ENCODE measurements at places on chromosomes 16 and 17.

DNA sequence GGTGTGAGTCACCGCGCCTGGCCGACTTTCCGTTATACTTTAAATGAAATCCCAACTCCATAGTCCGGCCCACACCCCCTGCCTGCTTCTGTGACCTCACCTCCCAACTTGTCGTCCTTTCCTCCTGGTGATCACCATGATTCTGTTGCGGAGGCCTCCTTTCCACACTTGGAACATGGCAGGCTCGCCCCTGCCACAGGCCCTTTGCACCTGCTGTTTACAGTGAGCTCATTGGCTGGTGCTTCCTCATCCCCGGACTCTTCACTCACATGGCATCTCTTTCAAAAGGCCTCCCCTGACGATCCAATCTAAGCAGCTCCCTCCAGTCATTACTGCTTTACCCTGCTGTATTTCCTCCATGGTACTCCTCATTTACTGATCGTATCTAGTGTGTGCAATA, 64.6 kb downstream of the RAP1GAP2 start:
- no peak for DNase-seq

DNA sequence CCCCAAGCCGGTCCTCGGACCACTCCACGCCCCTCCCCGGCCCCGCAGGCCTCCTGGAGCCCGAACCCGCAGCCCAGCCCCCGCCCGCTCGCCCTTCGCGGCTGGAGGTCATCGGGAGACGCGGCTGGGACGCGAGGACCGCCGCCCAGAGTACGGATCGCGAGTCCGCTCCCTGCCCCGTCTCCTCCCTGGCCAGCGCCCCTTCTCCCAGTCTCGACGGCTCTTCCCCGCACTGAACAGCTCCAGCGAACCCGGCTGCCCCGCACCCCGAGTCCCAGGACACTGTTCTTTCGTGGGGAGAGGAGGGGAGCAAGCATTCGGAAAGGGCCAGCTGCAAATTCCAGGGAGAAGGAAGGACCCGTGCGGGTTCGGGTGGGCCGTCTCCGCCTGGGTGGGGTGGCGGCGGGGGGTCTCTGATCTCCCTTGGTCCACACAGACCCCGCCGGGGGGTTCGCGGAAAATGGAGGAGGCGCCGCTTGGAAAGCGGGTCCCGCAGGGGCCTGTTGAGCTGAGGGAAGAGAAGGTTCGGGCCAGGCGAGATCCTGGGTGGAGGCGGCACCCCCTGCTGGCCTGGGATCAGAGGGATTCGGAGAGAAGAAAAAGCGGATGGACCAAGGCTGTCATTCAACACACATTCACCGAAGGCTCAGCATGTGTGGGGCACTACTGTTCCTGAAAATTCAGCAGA, 632 bp upstream of the RTN4RL1 start:
- peak; percentile 47 for DNase-seq

DNA sequence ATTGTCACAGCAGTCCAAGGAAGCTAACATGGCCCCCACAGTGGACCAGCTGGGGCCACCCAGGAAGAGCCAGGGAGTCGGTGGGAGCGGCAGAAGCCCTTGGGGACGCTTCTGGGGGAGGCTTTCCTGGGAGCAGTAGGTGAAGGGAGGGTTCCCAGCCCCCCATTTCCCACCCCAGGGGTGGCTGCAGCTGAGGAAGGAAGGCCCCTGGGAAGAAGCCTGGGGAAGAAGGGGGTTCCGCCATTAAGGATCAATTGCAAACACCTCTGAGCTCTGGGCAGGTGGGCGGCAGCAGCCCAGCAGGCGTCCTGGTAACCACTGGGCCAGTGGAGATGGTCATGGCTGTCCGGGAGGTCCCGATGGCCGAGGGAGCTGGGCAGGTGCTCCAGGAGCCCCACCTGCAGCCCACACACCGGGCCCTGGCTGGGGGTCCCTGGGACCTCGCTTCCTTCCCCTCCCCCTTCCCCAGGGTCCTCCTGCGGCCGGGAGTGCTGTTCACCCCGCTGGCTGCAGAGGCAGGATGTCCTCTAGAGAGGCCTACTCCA, 592 bp upstream of the PERCC1 start:
- DNase-seq: no peak

- no peak for DNase-seq
Measured at GRCh38 chr16:31083081-31083480, 5.7 kb downstream of the PRSS53 start.

GRCh38 chr16:53176434-53176833, 121.6 kb downstream of the CHD9 start:
- DNase-seq: no peak
